Heart right ventricle (tissue), 16 donors: ENCODE measurements at places on chromosomes 4 and X. TPM values are rescaled to one million over a fixed set of nuclear protein-coding genes. Genes with fewer than 3 reads are reported as not detected.

Gene BBS12
- 3.9 TPM for polyA plus RNA-seq

Gene ATP6AP1
- polyA plus RNA-seq, result 103 TPM

Gene STAG2
- 15.3 TPM for polyA plus RNA-seq

Gene TMPRSS11D
- polyA plus RNA-seq, result not detected

Gene PASD1
- not detected for polyA plus RNA-seq

Gene ODAM
- 0.03 TPM for polyA plus RNA-seq

Gene F8A3
- not detected for polyA plus RNA-seq

Gene DRP2
- polyA plus RNA-seq, result 0.01 TPM

Gene TLR7
- 0.07 TPM for polyA plus RNA-seq

Gene ARHGAP36
- polyA plus RNA-seq, result not detected

Gene F11
- 0.09 TPM for polyA plus RNA-seq

GRCh38 chr4:95508421-95508820 lies 40.4 kb downstream of the UNC5C start:
- no peak for DNase-seq

GRCh38 chrX:13177921-13178566 lies 133.6 kb upstream of the FAM9C start:
- DNase-seq, result no peak

DNA sequence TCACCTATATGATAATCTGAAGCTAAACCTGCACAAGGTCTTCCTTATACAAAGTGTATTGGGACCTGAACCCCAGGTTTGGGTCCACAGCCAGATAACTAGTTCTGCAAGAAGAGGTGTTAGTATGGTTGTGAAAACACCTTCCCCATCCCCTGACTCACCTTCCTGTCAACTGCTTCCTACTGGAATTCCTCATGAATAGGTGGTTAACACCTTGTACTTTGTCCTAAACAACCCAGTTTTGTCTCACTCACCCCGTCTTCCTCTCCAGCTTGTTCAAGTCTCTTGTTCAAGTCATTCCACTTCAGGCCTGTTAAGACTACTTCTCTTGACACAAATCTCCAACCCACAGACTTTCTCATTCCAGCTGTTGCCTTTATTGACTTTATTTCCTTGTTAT lies 45.5 kb downstream of the CCNG2 start:
- no peak for DNase-seq

DNA sequence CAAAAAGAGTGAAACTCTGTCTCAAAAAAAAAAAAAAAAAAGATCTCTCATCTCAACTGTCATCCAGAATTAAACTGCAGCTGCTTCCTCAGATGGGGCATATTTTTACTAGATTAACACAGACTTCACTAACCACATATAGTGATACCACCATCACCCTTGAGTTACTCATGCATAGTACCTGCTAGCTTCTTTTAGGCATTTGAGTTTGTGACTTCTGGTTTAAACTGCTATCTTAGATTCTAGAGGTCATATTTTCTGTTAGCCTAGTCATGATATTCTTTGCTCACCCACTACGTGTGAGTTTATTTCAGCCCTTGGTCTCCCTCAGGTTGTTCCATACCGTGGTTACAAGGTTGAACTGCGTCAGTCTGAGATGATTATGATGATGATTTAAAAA lies 154.9 kb upstream of the BMP3 start:
- DNase-seq, result no peak

- no peak for DNase-seq
These were observed 239.5 kb downstream of the PRDM5 start for GRCh38 chr4:120682981-120683380.

DNA sequence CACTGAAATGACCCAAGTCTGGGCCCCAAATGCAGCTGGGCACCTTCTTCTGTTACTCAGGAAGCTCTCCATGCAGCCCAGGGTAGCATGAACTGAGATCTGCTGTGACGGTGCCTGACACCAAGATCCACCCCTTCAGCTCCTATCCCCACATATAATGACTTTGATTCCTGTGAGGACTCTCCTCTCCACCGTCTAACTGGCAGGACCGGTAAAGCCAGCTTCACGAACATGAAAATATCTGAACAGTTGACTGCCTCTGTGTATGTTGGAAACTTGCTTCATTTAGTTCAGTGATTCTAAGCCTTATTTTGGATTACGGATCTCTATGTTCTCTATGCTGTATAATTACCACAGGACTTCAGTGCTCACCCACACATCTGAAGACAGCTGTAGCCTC lies 115.5 kb upstream of the TMEM150C start:
- DNase-seq, result no peak

GRCh38 chr4:76881375-76881774 lies 16.6 kb downstream of the SOWAHB start:
- no peak for DNase-seq

GRCh38 chr4:188869581-188869980 lies 730.3 kb downstream of the TRIML1 start:
- no peak for DNase-seq

DNA sequence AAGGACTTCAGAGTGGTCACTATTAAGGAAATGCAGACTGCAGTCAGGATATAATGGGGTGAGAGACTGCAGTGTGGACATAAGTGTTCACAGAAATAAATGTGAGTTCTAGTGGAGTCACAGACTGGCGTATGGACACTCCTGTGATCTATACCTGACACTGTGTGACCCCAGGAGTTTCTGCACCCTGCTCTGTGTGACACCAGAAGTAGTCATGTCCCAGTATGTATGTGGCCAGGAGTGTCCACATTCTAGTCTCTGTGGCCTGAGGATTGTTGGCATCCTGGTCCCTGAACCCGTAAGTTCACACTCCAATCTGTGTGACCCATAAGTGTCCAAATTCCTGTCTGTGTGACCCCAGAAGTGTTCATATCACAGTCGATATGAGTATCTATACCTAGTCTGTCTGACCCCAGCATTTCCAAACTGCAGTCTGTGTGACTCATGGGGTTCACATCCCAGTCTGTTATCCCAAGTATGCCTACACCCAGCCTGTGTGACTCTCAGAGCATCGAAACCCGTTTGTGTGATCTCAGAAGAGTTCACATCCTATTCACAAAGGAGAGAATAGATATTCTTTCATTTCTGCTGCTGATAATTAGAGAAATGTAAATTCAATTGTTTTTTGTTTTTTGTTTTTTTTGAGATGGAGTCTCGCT lies 16.3 kb downstream of the WDR13 start:
- DNase-seq, result no peak

GRCh38 chrX:14875624-14876023 lies 2.4 kb downstream of the MOSPD2 start:
- DNase-seq, result no peak

- no peak for DNase-seq
These were observed 178.4 kb upstream of the NWD2 start for GRCh38 chr4:37066159-37066558.

DNA sequence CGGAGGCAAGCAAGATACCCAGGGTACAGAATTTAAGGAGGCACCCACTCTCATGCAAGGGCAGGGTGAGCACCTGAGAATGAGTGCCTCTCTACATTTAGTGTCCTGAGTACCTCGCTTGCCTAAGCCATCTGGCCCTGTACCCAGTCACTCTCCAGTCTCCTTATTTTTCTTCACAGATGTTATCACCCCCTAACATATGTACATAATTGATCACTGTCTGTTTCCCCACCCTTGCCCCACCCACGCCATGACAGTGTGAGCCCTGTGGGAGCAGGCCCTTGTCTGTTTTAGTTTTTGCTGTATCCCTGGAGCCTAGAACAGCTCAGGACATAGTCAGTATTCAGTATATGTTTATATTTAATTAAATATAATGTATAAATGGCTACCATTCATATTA lies 113.6 kb downstream of the SPRY1 start:
- DNase-seq, result no peak

DNA sequence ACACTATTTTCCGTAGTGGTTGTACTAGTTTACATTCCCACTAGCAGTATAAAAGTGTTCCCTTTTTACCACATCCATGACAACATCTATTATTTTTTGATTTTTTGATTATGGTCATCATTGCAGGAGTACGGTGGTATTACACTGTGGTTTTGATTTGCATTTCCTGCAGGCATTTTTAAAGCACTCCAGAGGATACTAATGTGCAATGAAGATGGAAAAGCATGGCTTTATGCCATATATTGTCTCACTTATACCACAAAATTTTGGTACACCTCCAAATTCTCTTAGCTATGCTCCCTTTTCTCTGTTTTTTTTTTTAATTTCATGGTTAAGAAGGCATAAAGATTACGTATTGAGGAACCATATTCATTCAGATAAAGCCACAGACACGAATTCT lies 35.1 kb upstream of the NPY2R start:
- no peak for DNase-seq

DNA sequence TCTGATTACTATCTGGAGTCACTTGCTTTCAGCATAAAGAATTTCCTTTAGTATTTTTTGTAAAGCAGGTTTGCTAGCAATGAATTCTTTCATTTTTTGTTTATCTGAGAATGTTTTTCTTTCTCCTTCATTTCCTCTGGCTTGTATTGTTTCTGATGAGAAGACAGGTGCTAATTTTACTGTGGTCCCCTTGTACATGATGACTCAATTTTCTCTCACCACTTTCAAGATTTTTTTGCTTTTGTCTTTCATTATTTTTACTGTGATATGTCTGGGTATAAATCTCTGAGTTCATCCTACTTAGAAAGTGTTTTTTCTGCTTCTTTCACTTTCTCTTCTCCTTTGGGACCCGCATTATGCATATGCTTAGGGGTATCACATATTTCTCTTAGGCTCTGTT lies 62.6 kb downstream of the PKD2 start:
- DNase-seq, result no peak

DNA sequence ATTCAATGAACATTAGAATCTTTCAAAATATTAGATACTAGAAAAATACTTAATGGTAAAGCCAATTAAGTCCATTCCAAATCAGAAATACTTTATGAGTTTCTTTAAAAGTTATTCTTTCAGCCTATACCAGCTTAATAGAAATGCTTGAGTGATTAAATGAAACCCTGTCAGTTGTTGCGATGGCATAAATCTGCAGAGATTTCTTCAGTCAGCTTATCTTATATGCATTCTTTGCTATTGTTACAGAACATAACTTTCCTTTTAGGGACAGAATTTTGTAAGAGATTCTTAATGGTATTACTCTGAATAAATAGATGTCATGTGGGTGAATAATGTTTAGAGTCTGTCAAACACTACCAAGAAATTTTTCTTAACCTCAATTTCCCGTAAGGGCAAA lies 325.0 kb upstream of the HAND2 start:
- DNase-seq, result no peak

GRCh38 chrX:84907324-84907968 lies 96.2 kb upstream of the APOOL start:
- no peak for DNase-seq

GRCh38 chrX:29940750-29941149 lies 274.6 kb upstream of the MAGEB2 start:
- DNase-seq, result no peak

DNA sequence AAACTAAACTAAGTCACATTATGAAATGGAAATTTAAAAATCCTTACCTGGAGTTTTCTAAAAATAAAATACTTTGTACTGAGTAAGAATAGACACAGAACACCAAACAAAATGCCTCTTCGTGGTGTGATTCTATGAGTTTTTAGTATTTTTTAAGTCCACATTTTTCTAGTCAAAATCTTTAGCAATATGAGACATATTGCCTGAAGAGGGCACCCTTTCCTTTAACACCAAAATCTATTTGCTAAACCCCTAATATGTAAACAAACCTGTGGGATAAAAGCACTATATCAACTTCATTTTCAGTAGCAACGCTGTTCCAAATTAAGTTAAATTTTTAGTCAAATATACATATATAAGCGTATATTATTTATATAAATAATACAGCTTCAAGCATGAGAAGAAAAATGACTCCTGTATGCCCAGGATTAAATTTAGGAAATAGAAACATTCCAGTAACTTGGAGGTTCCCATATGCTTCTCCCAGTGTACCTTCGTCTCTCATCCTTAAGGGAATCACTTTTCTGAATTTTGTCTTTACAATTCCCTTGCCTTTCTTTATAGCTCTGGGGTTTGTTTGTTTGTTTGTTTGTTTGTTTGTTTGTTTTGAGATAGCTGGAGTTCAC lies 23.0 kb upstream of the PGM2 start:
- DNase-seq, result no peak

- peak; percentile 74 for DNase-seq
These were observed 13.3 kb upstream of the CD99 start for GRCh38 chrX:2677764-2678163.

DNA sequence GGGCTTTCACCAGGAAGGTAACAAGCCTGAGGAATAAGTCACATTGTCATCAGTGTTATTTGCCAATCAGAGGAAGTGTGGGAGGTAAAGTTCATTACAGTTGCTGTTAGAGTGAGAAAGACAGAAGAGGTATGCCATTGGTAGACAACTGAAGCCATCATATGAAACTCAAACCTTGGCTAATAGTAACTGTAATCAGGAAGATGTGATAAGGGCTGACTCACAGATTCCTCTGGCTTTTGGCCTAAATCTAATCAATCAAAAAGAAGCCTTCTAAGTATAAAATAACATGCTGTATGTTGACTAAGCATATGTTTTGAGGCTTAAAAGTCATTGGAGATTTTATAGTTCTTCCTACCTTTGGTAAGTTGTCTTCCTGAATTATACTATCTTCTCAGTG lies 242.8 kb downstream of the PCDH7 start:
- DNase-seq, result no peak

DNA sequence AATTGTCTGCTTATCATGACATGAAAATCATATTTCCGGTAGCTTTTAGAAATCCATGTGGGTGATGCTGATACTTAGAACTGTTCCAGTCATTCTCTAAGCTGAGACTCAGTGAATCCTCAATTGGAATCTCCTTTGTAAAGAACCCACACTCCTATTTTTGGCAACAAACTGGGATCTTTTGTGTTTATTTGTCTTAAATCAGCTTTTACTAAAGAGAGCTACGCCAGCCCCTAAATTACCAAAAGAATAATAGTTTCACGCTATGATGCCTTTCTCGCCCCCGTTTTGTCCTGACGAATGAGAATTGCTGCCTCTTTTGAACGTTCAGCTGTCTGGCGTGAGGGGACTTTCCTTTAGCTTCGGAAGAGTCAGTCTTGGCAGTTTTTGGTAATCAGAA lies 195.9 kb downstream of the SHOX start:
- DNase-seq, result no peak

- no peak for DNase-seq
These were observed 372.3 kb upstream of the F9 start for GRCh38 chrX:139158256-139158655.

- no peak for DNase-seq
These were observed 281.3 kb downstream of the FRMPD4 start for GRCh38 chrX:12419591-12419990.

- no peak for DNase-seq
These were observed 381.0 kb upstream of the TRAM1L1 start for GRCh38 chr4:117466388-117466787.
